ENCODE measurements at places on chromosomes 12 and 14. TPM values are rescaled to one million over a fixed set of nuclear protein-coding genes. Genes with fewer than 3 reads are reported as not detected.

- no peak for DNase-seq
- peaks cover 22% of the 10 kb centered on the region for H3K36me3 ChIP-seq
- peaks cover 49% of the 10 kb centered on the region for H3K4me1 ChIP-seq
- H3K27ac ChIP-seq = peak overlapping the region; percentile 63
These were observed 25.1 kb upstream of the RPLP0 start for GRCh38 chr12:120225852-120226640.

CAPZA3 gene
- total RNA-seq = not detected

GRCh38 chr14:33908540-33909223 is 42.2 kb downstream of the EGLN3 start:
- no peak overlapping the region for H3K4me3 ChIP-seq
- no peaks in the 10 kb centered on the region for H3K27me3 ChIP-seq
- no peak for DNase-seq
- H3K27ac ChIP-seq = no peak overlapping the region
- no peaks in the 10 kb centered on the region for H3K36me3 ChIP-seq

ERP27 gene
- total RNA-seq = 0.57 TPM

ESRRB gene
- not detected for total RNA-seq

DNA sequence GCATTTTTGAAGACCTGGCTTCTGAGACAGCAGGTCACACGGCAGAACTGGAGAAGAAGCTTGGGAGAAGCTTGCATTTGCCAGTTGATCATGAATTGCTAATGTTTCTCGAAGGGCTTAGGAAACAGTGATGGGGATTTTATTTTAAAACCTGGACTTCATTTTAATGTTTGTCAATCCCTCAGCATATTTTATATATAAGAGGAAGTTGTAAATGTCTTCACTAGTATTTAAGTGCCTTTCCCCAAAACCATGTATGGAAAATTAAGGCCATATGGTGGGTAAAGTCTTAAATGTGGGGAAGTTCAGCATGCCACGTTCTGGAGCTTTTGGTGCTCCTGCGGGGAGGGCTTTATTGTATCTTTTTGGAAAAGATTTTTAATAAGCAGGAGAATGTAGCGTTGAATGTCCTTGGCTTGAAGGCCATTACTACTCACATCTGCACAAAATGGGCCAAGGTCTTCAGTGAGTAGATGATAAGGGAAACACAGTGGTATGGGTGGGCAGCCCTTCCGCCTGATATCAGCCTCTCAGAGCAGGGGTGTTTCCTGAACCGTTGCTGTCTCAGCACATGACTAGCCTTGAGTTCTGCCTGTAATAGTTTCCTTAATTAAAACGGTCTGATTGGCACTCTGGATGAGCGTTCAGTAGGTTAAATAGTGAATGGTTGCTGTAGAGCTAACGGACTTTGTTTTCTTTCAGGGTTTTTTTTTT is 511.4 kb downstream of the PCNX1 start:
- no peak overlapping the region for H3K4me3 ChIP-seq
- no peak for DNase-seq
- H3K27ac ChIP-seq = no peak overlapping the region
- no peaks in the 10 kb centered on the region for H3K36me3 ChIP-seq
- H3K4me1 ChIP-seq = peaks cover 17% of the 10 kb centered on the region

All from esophagus squamous epithelium (tissue), 5 donors.